ENCODE measurements at places on chromosomes 16 and 17.

DNA sequence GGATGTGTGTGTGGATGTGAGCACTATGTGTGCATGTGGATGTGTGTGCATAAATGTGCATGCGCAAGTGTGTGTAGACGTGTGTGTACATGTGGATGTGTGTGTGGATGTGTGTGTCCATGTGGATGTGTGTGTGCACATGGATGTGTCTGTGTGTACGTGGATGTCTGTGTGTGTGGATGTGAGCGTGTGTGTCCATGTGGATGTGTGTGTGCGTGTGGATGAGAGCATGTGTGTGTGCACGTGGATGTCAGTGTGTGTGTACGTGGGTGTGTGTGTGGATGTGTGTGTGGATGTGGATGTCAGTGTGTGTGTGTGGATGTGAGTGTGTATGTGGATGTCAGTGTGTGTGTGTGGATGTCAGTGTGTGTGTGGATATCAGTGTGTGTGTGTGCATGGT, 63.6 kb upstream of the DOC2B start:
- DNase-seq, result no peak

GRCh38 chr16:58198803-58199411, 1.0 kb upstream of the CSNK2A2 start:
- no peak for DNase-seq

- DNase-seq, result no peak
Observed at GRCh38 chr17:35808240-35808961, 883 bp upstream of the TAF15 start.

DNA sequence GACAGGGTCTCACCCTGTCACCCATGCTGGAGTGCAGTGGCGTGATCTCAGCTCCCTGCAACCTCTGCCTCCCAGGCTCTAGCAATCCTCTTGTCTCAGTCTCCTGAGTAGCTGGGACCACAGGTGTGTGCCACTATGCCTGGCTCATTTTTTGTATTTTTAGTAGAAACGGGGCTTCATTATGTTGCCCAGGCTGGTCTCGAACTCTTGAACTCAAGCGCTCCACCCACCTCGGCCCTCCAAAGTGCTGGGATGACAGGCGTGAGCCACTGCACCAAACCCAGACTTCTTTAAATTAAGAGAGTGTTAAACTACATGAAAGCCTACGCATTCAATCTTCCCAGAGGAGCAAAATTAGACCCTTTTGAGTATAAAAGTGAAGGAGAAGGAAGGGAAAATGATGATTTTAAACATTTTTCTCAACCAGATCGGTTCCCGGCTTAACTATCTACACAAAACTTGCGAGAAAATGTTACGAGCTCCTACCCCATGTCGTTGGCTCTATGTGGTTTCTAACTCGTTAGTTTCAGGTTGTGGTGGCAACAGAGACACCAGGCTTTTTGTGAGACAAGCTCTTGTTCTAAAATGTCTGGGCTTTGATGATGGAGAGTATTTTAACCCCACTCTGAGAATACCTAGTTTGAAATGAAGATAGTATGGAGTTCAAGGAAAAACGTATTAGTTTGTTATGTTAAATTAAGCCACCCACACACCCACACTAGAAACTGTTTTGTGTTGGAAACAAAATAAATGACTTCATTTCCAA, 26.3 kb downstream of the STAT5B start:
- no peak for DNase-seq

DNA sequence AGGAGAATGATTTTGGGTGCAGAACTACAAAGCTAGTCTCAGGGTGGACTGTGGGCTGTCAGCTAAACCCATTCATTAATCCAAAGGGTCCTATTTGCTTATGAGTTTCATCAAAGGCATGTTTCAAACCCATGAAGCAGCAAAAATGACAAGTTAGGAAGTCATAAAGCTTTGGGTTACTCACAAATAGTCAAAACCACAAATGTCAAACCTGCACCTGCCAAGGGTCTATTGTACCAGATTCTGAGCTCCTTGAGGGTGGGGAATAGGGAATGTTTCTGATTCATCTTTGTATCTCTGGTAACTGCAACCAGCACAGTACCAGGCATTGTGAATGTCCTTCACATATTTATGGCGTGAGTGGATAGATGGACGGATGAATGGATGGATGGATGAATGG, 317.7 kb downstream of the MAF start:
- no peak for DNase-seq

GRCh38 chr17:74006371-74006770, 197.1 kb upstream of the RPL38 start:
- no peak for DNase-seq

DNA sequence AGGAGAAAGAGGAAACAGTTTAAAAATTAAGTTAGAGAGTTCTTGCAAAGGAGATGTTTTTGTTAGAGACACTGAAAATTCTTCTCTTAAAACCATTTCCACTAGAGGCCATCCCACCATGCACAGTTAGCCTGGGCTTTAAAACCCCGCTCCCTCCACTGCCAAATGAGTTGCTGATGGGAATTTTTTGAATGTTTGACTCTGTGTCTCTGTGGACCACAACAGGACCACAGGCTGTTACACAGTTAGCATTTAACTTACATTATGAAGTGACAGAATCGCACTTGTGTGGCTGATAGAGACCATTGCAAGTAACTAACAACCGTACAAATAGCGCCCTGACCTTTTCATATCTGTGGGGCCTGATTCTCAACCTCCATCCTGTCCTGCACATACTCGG, 74.7 kb upstream of the TBX2 start:
- no peak for DNase-seq

- no peak for DNase-seq
Observed at GRCh38 chr16:17589898-17590297, 119.1 kb upstream of the XYLT1 start.

DNA sequence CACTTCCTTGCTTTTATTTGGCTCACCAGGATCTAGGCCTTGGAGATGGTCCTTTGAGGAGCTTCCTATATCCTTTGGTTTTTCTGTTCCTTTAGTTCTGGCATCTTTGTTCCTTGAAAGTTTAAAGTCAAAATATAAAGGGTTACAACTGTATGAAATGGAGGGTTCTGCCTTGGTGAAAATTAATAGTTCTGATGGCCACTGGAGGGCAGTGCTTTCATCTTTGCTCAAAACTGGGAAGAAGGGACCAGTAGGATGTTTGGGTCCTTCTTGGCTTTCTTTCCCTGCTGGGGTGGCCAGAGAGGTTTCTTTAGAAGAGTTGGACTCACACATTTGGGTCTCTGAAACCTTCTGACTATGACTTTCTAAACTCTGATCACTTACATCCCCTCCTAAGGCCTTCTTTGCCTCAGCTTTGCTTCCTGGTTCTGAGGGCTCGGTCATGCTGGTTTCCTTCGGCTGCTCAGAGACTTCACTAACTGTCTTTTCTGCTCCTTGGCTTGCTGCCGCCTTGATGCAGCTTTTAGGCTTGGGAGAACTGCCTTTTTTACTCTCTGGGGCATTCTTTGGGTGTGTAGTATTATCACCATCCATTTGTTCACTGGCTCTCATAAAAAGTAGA, 10.9 kb upstream of the ITGA2B start:
- DNase-seq, result peak; percentile 33

GRCh38 chr17:45828582-45829133, 16.0 kb upstream of the SPPL2C start:
- DNase-seq, result no peak

- no peak for DNase-seq
Observed at GRCh38 chr16:89911375-89911774, 7.3 kb upstream of the MC1R start.

DNA sequence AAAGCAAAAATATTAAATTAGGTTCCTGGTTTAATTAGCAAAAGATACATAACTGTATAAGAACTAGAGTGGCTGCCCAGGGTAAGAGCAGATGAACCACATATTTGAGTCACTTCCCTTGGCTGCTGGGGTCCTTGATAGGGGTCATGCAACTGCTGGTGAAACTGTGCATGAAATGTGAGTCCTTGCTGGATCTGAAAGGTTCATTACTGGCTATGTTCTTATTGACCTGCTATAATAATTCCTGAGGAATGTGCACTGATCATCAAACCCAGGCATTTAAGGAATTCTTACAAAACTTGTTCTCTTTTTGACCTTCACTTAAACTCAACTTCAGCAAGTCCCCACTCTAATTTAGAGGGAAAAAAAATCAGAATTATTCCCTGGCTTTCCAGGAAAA, 183.4 kb downstream of the ZNF18 start:
- no peak for DNase-seq

GRCh38 chr17:63512896-63513644, 10.1 kb upstream of the KCNH6 start:
- no peak for DNase-seq

GRCh38 chr16:3023415-3023668, 400 bp downstream of the HCFC1R1 start:
- no peak for DNase-seq

DNA sequence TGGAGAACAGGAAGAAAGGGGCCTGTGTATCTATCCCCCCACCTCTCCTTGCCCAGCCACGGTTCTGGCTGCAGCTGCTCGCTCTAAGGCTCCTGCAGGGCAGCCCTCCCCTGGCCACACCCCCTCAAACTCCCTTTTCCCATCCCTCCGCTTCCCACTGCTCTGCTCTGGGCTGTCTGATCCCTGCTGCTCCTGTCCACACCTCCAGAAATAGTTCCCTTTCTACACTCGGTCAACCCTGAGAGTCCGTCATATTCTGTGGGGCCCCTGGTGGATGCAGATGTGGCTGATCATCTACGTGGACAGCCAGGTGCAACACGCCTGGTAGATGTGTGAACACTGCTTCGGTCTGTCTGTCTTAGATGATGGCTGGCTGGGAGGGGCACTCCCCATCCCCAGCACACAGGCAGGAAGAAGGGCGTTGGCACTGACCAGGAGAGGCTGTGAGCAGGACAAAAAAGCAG, 19.3 kb upstream of the KRT19 start:
- no peak for DNase-seq

- peak; percentile 55 for DNase-seq
Observed at GRCh38 chr16:71540-72401, 660 bp downstream of the RHBDF1 start.

DNA sequence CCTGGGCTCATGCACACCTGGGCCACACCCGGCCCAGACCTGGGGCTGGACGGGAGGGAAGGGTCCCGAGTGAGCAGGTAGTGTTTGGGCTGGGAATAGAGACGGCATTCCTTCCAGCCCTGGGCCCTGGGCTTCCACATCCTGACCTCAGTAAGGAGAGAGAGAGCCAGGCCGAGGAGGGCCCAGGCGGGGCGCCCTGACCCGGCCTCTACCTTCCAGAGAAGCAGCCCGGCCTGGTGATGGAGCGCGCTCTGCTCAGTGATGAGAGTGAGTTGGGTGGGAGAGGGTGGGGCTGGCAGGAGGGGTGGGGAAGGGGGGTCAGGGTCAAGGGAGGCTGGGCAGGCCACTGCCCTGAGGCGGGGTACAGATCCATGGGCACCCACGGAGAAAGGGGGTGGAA, 13.6 kb upstream of the MYO15B start:
- no peak for DNase-seq

DNA sequence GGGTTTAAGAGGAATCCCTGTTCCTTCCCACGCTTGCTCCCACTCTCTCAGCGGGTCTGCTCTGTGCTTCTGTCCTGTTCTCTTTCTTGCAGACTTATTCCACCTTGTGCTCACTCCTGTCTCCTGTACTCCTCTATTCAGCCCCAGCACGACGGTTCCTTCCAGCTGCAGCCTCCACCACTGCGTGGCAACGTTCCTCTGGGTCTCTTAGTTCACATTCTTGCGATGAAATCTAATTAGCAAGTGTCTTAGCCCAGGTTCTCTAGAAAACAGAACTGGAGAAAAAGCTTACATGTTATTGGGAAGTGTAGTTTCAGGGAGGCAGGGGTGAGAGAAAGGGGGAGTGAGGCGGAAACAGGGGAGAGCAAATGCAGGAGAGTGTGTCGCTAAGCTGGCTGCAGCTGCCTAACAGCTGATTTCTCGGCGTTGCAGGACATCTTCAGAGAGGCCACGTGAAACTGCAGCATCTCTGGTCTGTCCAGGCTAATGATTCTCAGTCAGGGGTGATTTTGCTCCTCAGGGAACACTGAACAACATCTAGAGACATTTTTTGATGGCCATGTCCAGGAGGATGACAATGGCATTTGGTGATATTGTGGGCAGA, 213.2 kb upstream of the NLRP1 start:
- DNase-seq, result no peak

DNA sequence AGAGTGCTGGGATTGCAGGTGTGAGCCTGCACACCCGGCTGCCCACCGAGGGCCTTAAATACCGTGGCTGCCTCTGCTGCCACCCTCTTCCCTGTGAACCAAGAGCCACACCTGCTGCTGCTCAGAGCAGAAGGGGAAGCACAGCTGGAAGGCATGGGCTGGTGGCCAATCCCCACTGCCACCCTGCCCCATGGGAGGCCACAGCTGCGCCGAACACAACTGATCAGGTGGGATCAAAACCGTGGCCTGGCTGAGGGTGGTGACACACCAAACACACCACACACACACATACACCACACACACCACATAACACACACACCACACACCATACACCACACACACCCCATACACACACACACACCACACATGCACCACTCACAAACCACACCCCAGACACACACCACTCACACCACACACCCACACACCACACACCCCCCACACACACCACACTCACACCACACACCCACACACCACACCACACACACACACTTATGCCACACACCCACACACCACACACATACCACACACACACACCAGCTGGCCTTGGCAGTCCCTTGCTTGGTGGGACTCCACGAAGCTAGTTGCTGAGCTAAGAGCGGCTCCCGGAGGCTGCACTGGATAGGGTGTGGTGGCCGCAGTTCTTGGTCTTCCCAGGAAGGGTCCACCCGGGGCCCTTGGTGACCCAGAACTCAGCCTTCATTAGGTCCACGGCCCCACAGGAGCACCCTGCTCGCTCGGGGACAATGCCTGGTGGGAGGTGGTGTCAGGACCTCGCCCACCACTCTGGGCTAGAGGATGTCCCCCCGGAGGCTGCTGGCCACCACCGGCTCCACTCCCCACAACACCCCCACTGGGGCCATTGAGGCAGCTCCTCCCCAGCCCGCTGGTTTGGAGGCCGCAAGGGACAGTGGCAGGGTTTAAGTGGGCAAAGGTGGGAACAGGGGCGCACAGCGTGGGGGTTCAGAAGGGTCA, 14.9 kb downstream of the CEP131 start:
- DNase-seq, result no peak

- peak; percentile 24 for DNase-seq
Observed at GRCh38 chr17:83193336-83194185, 114.2 kb downstream of the METRNL start.

DNA sequence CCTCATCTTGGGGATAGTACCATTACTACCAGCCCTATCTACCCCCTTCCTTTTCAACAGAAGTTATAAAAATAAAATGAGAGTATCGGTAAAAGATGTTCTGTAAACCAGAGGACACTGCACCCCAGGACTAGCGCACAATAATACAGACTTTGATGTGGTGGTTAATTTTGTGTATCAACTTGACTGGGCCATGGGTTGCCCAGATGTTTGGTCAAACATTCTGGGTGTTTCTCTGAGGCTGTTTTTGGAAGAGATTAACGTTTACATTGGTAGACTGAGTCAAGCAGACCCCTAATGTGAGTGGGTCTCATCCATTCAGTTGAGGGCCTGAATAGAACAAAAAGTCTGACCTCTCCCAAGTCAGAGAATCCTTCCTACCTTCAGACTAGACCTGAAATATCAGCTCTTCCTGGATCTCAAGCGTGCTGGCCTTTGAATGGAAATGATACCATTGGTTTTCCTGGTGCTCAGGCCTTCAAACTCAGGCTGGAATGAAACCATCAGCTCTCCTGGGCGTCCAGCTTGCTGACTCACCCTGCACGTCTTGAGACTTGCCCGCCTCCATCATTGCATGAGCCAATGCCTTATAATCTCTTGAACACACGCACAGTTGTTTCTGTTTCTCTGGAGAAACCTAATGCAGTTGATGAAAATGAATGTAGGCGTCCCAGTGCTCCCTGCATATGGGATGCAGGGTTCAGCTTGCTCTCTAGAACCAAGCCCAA, 10.1 kb downstream of the MRM1 start:
- no peak for DNase-seq

Data from suppressor macrophage (primary cell).